ENCODE measurements at places on chromosomes 16 and 17. TPM values are rescaled to one million over a fixed set of nuclear protein-coding genes. Genes with fewer than 3 reads are reported as not detected.

DNA sequence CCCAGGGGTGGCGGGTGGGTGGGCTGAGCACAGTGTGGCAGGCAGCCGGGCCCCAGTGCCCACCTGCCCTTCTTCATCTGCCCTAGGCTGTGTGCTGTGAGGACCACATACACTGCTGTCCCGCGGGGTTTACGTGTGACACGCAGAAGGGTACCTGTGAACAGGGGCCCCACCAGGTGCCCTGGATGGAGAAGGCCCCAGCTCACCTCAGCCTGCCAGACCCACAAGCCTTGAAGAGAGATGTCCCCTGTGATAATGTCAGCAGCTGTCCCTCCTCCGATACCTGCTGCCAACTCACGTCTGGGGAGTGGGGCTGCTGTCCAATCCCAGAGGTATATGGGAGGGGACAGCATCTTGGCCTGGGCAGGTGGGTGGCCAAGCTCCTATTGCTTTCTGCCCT lies 6.4 kb downstream of the GRN start:
- peaks cover 35% of the 10 kb centered on the region for H3K36me3 ChIP-seq
- no peak overlapping the region for H3K27ac ChIP-seq
- H3K27me3 ChIP-seq: no peaks in the 10 kb centered on the region

The CLEC18B gene
- 6.2 TPM for total RNA-seq

DNA sequence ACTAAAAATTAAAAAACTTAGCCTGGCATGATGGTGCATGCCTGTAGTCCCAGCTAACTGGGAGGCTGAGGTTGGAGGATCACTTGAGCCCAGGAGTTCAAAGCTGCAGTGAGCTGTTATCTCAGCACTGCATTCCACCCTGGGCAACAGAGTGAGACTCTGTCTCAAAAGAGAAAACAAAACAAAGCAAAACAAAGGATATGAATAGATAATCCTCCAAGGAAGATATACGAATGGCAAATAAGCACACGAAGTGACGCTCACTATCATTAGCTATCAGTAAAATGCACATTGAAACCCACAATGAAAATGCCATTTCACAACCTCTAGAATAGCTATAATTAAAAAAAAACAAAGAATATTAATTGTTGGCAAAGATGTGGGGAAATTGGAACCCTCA lies 386.2 kb upstream of the CCL2 start:
- H3K4me1 ChIP-seq: no peaks in the 10 kb centered on the region
- H3K4me3 ChIP-seq: no peak overlapping the region
- no peaks in the 10 kb centered on the region for H3K36me3 ChIP-seq
- no peak overlapping the region for H3K27ac ChIP-seq
- no peaks in the 10 kb centered on the region for H3K27me3 ChIP-seq
- no peak for DNase-seq

GRCh38 chr17:44318077-44318892 lies 6.3 kb downstream of the SLC25A39 start:
- H3K27me3 ChIP-seq: peaks cover 51% of the 10 kb centered on the region
- H3K4me3 ChIP-seq: no peak overlapping the region
- H3K36me3 ChIP-seq: peaks cover 46% of the 10 kb centered on the region
- peaks cover 23% of the 10 kb centered on the region for H3K4me1 ChIP-seq

GRCh38 chr16:59527206-59527997 lies 793.3 kb upstream of the GOT2 start:
- H3K4me3 ChIP-seq: no peak overlapping the region
- H3K4me1 ChIP-seq: no peaks in the 10 kb centered on the region
- no peak overlapping the region for H3K27ac ChIP-seq
- DNase-seq: no peak
- no peaks in the 10 kb centered on the region for H3K36me3 ChIP-seq
- H3K27me3 ChIP-seq: no peaks in the 10 kb centered on the region

DNA sequence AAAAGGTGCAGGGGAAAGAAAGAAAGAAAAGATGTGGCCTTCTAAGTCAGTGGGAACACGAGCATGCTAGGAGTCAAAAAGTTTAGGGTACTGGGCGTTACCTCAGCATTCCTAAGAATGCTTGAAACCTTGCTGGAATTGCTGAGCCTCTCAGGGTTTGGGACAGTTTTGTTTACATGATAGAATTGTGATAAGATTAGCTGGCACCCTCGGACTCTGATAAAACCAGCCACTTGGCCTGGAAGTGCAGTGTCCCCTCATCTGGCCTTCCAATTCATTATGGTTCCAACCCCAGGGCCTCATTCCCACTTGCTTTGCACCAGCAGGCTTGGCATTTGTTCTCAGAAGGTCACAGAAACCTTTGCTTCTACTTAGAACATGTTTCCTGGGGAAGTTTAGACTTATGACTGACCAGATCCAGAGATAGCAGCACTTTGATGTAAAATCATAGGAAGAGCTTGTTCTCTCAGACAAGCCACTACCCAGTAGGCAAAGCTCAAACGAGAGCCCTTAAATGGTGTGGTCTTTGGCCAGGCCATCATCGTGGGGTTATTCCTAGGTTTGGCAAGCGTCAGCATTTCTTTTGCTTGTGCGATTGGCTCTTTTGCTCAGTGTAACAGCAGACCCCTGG lies 8.0 kb downstream of the SGF29 start:
- H3K36me3 ChIP-seq: no peaks in the 10 kb centered on the region
- no peaks in the 10 kb centered on the region for H3K27me3 ChIP-seq
- DNase-seq: no peak
- H3K27ac ChIP-seq: no peak overlapping the region
- H3K4me1 ChIP-seq: peaks cover 6% of the 10 kb centered on the region

- no peak for DNase-seq
- no peaks in the 10 kb centered on the region for H3K4me1 ChIP-seq
- H3K4me3 ChIP-seq: no peak overlapping the region
- no peaks in the 10 kb centered on the region for H3K36me3 ChIP-seq
- no peak overlapping the region for H3K27ac ChIP-seq
Measured at GRCh38 chr17:81132770-81133723, 32.3 kb upstream of the PVALEF start.

The KCNAB3 gene
- total RNA-seq: not detected

The KLHL10 gene
- total RNA-seq: not detected
